Liver (tissue), 10 donors: ENCODE measurements at places on chromosomes 1 and 21.

GRCh38 chr21:34923202-34923601 is 125.9 kb downstream of the RUNX1 start:
- DNase-seq = no peak

DNA sequence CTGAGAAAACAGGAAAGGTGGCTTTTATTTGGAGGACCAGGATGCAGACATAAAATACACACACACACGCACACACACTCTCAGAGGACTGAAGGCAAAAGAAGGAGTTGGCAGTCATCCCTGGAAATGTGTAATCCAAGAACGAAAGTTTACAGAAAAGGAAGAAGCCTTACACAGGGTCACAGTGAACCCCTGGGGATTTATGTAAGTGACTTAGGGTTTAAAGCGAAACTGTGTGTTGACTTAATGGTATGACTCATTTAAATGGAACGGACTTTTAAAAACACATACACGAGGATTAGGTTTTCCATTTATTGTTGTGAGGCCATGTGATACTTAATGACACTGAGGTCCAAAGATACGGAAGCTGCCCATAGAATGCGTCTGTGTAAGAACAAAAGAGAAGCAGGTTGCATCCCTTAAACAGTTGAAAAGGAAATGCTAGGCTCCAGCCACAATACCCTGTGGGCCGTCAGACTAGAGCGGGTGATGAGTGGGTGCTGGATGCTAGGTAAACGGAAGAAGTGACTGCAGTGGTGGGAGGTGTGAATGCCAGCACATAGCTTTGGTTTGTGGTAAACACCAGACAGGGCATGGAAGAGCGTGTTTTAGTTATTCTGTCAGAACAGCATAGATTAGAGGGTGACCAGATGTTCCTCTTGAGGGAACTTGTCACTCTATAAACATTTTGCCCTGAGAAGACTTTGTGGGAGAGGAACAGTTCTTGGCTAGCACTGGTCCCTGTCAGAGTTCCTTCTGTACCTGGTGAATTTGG is 21.6 kb upstream of the BCL10 start:
- DNase-seq = no peak

- no peak for DNase-seq
Observed at GRCh38 chr1:198108636-198109370, 48.0 kb upstream of the NEK7 start.

- DNase-seq = no peak
Observed at GRCh38 chr21:26759731-26760130, 85.5 kb downstream of the ADAMTS1 start.

DNA sequence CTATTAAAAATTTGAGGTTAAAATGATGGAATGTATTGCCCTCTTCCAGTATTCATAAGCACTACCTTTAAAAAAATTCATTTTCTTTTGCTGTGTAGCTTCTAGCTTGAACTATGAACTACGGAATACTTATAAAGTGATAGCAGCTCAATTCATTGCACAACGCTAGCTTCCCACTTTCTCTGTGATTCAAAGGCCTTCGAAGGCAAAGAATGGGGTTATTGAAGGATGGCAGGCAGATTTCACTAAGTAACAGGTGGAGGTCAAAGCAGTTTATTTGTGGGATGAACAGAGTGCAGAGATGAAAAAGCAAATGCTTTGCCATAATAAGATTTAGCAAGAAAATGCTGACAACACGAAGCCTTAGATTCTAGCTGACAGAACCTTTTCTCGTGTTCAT is 290.6 kb downstream of the NFIA start:
- DNase-seq = no peak
